MM.1S (cell line): ENCODE measurements at places on chromosomes 2 and 18.

GRCh38 chr18:48139431-48140347, 209.2 kb upstream of the SMAD2 start:
- no peak for DNase-seq

GRCh38 chr2:38627391-38627790, 24.7 kb upstream of the HNRNPLL start:
- no peak for DNase-seq

- no peak for DNase-seq
Measured at GRCh38 chr2:233010569-233011267, 2.3 kb downstream of the NGEF start.

GRCh38 chr2:3311601-3312000, 66.0 kb downstream of the EIPR1 start:
- no peak for DNase-seq

GRCh38 chr18:11784674-11785304, 66.4 kb upstream of the CHMP1B start:
- DNase-seq = no peak

DNA sequence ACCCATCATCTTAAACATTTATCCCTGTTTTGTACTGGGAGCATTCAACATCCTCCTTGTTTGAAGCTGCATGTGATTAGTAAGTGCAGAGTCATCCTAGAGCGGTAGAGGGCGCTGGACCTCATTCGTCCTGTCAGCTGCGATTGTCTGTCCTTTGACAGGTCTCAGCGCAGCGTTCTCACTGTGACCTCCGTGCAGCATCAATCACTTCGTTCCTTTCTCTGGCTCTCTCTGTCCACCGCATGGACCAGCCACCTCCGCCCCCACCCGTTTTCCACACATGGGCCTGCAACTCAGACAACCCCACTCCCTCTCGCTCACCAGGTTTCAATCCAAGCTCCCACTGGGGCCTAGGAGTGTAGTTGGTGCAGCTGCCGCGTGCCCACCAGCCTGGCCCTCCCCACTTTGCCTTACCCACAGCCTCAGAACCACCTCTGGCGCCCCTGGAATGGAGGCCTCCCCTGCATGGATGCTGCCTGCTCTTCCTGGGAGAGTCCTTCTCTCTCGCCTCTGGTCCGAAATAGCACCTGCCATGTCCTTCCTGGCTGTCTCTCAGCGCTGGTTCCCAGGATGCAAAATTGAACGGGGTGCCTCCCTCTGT, 90.5 kb downstream of the NDUFA10 start:
- no peak for DNase-seq

GRCh38 chr2:64866797-64867196, 122.4 kb upstream of the SLC1A4 start:
- no peak for DNase-seq

- DNase-seq = no peak
Measured at GRCh38 chr2:66899648-66900047, 464.7 kb downstream of the MEIS1 start.

GRCh38 chr2:172308253-172308935, 119.0 kb upstream of the ITGA6 start:
- no peak for DNase-seq

GRCh38 chr2:8719528-8719927, 37.7 kb downstream of the ID2 start:
- no peak for DNase-seq

GRCh38 chr2:187550857-187551256, 3.4 kb downstream of the TFPI start:
- no peak for DNase-seq
